Fibroblast of mammary gland (primary cell): ENCODE measurements at places on chromosomes 6 and 20.

GRCh38 chr6:130513770-130514169, 148.0 kb downstream of the TMEM200A start:
- DNase-seq: peak; percentile 60

DNA sequence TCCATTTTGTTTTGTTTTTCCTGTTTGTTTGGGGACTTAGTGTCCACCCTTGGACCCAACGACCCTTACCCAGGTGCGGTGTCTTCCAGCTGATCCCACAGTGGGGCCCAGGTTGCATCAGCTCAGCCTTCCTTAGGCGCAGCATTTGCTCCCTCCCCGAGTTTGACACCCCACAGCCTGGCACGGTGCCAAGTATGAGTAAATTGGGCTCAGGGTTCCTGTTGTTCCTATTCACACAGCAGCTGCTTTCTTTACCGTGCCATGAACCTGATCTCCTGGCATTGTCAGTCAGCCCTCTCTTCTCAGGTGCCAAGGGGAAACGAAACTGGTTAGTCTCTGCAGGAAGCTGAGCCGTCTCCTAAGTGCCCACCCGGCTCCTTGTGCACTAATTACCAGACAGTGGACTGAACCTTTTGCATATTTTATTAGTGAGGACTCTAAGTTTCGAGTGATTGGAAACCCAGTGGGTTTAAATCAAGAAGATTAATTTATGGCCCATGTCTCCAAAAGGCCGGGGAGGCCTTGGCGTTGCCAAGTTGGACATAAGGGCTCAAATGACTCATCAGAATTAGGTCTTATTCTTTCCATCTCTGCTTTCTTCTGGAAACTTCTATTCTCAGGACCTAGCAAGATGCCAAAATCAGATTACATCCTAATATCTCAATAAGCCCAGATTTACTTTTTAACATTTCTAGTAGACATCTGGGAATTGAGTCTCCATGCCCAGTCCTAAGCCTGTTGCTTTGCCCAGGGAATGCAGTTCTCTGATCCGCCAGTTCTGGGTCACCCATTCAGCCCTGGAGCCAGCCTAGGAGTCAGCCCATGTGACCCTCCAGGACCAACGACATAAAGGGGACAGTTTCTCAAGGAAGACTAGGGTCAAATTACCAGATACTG, 68.8 kb downstream of the TSHZ2 start:
- peak; percentile 73 for DNase-seq

DNA sequence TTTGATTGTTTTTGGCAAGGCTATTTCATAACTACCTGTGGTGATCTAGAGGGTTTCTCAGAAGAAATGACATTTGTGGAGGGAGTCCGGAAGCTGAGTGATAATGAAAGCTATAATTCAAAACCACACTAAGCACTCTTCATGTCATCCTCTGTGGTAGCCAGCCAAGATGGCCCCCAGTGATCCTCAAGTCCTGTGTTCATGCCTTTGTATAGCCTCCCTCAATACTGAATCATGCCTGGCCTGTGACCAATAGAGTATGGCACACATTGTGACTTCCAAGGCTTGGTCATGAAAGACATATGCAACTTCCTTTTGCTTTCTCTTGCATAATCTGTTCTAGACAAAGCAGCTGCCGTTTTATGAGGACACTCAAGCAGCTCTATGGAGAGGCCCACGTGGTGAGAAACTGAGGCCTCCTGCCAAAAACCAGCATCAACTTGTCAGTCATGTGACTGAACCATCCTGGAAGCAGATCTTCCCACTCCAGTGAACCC, 12.8 kb upstream of the DNAAF9 start:
- peak; percentile 93 for DNase-seq

GRCh38 chr20:4787069-4787468, 65.4 kb downstream of the PRND start:
- DNase-seq: peak; percentile 81

GRCh38 chr6:112469306-112469705, 122.2 kb downstream of the RFPL4B start:
- DNase-seq: no peak

- DNase-seq: no peak
These were observed 3.1 kb downstream of the ZCCHC3 start for GRCh38 chr20:300345-300990.

- DNase-seq: no peak
These were observed 389.8 kb upstream of the AGPAT4 start for GRCh38 chr6:161663682-161664081.

GRCh38 chr20:16451982-16452381, 121.3 kb downstream of the KIF16B start:
- no peak for DNase-seq

GRCh38 chr6:166153966-166154365, 13.7 kb downstream of the TBXT start:
- DNase-seq: no peak

- no peak for DNase-seq
These were observed 37.7 kb downstream of the GRM4 start for GRCh38 chr6:34108176-34108575.

DNA sequence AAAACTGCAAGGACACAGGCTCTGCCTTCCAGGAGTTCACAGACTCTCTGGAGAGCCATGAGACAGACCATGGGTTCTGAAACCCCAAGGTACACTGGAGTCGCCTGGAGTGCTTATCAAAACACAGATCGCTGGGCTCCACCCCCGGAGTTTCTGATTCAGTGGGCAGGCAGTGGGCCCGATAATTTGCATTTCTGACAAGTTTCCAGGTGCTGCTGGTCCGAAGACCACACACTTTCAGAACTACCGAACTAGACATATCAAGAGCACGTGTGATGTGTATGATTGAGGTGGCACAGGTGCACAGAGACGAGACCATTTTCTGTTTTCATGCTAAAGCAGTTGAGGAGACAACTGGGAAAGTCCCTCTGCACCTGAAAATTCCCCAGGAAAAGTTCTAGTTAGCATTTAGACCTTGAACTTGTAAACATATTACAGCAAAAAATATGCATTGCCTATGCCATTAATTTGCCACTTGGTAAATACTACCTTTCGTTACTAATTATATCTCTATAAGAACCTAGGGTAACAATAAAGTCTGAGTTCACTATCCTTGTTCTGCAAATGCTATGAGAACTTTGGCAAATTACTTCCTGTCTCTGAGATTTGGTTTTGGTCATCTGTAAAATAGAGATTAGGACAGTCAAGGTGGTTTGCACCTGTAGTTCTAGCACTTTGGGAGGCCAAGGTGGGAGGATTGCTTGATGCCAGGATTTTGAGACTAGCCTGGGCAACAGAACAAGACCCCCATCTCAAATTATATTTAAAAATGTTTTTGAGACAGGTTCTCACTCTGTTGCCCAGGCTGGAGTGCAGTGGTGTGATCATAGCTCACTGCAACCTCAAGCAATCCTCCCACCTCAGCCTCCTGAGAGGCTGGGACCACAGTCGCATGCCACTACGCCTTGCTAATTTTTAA, 14.3 kb upstream of the PIM1 start:
- no peak for DNase-seq

- peak; percentile 29 for DNase-seq
These were observed 81.5 kb upstream of the ISM1 start for GRCh38 chr20:13139459-13140150.

DNA sequence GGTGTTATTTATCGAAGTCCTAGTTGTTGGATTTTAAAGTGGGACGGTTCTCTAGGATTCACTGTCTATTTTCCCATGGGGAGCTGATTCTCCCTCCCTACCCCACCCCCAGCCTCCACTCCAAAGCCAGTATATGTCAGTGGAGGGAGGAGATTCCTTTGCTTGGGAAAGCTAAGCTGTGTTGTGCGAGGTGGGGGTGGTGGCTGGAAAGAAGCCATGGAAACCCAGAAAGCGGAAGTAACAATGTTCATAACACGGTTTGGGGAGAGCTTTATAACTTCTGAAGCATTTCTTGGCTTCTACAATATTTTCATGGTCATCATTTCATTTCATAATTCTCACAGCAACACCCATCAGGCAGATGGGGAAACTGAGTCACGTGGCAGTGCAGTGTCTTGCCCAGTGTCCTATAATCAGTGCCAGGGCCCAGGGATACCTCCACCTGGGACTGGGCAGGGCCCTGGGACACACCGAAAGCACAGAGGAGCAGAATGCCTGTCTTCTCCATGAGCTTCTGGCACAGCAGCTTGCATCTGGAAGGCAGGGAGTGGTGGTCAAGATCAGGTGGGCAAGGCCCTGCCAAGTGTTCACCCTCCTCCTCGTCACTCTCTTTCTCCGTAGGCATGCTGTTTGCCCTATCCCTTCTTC, 4.5 kb downstream of the SUN5 start:
- no peak for DNase-seq

DNA sequence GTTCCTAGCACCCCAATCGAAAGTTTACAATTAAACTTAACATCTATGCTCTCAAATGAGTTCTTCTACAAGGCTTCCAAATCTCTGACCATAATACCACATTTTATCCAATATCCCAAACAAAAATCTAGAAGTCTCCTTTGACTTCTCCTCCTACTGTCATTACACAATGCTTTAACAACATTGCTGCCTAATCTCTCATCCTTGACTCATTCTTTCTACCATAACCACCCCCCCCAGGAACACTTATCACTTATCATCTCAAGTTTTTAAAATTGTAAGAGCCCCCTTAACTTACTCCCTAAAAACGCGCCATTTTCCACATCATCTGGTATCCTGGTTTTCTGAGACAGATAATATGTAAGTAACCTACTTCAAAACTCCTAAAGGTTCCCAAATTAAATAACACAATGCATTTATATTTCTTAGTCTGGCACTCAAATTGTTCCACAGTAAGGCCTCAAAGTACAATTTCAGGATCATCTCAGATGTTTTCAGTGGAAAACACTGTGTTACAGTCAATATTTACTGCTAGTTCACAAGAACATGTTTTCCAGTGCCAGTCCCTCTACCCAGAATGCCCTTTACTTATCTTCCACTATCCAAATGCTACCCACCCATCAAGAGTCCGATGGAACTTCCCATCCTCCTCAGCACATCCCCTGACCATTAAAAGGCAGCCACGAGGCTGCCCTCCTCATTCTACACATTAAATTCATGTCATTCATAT, 308.2 kb upstream of the THEMIS start:
- peak; percentile 66 for DNase-seq

GRCh38 chr6:52457096-52457495, 37.0 kb downstream of the EFHC1 start:
- DNase-seq: no peak

- no peak for DNase-seq
These were observed 88.2 kb downstream of the NOL4L start for GRCh38 chr20:32496811-32497533.

- DNase-seq: peak; percentile 21
These were observed 25.9 kb downstream of the ZBP1 start for GRCh38 chr20:57594092-57594951.

- DNase-seq: no peak
These were observed 249.7 kb downstream of the TTLL2 start for GRCh38 chr6:167574431-167575151.
